ENCODE measurements at places on chromosomes 2 and 18.

DNA sequence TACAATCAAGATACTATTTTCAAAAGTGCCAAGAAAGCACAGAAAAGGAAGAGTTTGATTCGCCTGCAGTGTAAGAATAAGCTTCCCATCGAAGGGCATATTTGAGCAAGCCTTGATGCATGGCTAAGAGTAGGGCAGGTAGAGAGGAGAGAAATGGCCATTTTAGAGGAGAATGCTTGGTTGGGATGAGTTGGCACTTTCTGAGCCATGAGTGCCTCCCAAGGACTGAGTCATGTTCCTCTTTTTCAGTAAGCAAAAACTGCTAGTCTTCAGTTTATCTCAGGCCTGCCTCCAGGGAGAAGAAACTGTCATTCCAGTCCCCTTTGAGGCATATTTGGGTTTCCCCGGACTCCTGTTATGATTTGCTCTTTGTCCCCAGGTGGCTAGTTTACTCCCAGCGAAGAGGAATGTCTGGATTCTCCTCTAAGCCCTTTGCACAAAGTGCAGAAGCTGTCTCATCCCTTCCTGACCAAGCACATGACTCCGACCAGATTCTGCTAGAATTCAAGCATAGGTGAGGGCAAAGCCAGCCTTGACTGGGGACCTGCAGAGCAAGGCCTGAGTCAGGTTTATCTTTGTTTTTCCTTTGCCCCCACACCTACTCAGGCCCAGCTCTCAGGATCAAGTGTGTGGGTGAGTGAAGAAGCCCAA, 115.2 kb downstream of the TTC32 start:
- DNase-seq, result no peak

DNA sequence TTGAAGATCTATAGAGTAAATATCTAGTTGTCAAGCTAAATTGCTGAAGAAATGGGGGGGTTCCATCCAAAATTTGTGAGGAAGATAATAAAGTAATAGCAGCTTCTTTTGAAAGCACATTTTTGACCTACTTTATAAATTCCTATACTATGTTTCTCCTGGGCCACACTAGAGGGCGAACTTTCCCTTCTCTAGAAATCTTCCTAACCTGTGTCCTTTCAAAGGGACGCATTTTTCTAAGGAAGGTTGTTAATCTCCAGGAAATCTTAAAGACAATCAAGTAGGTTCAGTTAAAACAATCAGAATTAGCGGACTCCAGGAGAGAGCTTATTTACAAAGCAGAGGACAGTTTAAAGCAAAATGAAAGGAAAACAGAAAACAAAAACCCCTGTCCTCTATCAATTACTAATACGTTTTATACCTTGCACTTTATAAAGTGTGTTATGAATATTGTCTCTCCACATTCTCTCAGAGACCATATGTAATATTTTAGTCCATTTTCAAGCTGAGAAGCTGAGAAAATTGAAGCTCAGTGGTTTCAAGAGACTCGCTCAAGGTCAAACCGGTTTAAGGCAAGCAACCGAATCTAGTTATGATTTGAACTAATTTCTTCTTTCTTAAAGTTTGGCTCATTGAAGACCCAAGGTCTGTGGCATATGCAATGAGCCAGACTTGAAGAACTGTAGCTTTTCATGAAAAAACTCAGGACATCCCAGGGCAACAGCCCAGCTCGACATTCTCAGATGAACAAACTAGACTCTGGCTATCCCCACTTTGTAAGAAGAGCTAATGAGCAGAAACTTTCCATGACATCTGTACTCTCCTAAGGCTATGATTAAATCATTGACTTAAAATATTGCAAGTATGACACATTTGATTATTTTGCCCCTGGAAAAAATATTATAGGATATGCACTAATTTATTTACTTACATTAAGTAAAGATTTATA, 273.6 kb downstream of the PAX3 start:
- DNase-seq, result no peak

DNA sequence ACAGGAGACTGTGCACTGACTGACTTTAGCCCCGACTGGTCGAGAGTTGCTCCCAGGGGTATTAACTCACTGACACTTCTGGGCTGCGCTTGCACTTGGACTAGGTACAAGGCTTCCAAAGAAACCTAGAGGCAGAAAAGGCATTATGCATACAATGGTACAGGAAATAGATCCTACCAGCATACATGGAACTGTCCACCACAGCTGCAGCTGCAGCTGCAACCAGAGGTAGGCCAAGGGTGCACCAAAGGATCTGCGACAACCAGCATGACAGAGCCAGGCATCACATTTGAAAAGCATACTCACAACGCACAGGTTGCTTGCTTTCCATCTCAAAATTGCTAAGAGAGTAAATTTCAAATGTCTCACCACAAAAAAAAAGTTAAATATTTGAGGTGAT, 22.6 kb upstream of the PGAP1 start:
- DNase-seq, result no peak

DNA sequence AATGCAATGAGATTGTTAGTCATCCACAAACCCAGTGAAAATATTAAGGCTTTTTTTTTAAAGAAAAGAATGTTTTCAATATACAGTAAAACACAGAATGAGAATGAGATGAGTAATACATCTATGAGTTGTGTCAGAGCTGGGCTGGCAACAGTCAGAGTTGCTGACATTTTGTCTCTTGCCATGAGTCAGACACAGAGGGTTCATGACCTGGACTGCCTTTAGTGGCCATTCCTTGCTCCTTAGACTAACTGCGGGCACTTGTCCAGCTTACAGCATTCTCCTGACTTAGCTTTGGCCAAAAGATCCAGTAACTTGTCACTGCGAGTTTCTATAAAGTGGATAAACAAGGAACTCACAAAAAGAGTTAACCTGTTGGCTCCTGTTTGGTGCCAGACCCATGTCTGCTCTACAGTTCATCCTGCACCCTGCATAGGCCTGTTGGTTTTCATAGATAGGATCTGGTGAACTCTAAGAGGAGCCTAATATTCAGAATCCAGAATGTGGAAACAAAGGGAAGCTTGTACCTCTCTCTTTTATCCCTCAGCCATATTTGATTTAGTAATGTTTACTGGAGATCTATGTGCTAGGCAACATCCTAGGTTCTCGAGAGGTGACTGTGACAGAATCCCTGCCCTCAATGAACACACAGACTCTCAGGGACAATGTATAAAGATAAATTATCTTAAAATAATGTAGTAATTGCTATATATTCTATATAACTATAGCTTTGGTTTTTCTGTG, 391.5 kb upstream of the VWC2L start:
- no peak for DNase-seq

DNA sequence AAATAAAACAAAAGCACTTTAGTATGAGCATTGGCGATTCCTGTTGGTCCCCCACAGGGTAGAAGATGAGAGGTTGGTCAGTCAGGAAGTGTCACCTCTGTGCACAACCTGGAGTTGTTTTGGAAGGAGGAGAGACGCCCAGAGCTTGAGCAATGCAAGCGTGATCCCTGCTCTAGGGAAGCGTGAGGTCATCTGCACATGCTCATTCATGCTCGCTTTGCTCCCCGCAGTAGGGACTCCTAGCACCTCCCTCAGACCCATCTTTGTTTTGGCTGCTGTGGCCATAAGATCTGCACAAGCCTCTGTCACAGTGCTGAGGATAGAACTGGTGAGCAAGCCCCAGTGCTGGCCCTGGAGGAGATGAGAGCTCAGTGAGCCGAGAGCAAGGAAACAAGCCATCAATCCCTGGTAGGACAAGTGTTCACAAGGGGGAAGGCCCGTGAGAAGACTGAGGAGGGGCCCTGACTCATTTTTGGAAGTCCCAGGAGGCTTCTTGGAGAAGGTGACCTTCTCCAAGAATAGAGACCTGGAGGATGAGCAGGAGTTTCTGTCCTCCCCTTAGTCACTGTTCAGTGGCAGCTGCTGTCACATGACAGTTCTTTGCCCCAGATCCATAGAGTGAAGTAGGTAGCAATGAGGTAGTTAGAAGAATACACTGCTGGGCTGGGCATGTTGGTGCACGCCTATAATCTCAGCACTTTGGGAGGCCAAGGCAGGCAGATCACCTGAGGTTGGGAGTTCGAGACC, 13.3 kb upstream of the ATP8B1 start:
- DNase-seq, result no peak

- no peak for DNase-seq
Measured at GRCh38 chr2:9445089-9445488, 21.6 kb downstream of the CPSF3 start.

GRCh38 chr2:238787501-238787900, 60.4 kb upstream of the TWIST2 start:
- no peak for DNase-seq

- DNase-seq, result no peak
Measured at GRCh38 chr2:217014328-217015105, 154.7 kb upstream of the TNP1 start.

DNA sequence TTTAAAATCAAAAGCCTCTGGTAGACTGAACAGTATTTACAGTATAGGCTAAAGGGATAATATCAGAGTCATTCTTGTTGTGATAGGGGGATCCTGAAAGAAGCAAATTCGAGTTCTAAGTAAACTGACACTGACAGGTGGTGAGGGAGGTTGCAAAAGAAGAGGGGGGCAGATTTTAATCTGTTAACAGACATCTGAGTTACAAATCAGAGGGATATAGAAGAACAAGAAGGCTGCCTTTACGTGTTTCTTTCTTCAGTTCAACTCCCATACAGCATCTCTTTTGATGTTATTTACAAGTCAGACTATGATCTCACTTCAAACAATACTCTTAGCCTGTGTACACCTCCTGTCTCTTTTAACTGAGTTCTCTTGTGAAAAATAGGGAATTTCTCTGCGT, 16.3 kb upstream of the ITGA4 start:
- DNase-seq, result no peak

DNA sequence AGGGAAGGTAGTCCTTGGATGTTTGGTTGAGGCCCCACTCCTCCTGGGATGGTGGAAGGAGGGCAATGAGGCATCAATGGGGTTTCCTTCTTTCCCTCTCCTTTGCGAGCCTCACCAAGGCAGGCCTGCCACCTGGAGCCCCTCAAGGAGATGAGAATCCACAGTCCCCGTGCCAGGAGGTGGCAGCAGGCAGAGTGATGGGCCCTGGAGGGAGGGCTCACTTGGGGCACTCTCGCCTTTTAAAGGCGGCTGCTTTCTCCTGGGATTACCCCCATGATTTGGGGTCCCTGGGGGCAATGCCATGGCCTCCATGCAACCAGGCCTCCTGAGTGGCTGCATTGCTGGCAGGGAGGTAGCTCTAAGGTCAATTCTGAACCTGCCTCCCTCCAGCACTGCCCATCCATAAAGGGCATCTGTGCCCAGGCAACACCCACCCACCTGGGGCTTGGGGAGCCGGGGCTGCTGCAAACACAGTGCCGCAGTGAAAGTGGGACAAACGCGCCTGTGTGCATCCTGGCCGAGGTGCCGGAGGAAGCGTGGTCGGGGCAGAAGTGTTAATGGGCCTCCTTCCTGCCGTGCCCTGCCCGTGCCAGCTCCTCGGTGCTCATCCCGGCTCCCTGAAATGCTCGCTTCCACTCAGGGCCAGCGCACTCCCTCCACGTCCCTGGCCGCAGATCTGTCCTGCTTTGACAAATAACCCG, 55.9 kb downstream of the ZFP36L2 start:
- no peak for DNase-seq
